ENCODE measurements at places on chromosomes 7 and 10. TPM values are rescaled to one million over a fixed set of nuclear protein-coding genes. Genes with fewer than 3 reads are reported as not detected.

The SCD gene
- total RNA-seq, result 90.1 TPM

The BAIAP2L1 gene
- total RNA-seq, result 70.9 TPM

The FGFBP3 gene
- total RNA-seq, result 2.3 TPM

The PLCE1 gene
- 57.6 TPM for total RNA-seq

The IL15RA gene
- 15.4 TPM for total RNA-seq

The CUBN gene
- total RNA-seq, result 0.37 TPM

- no peak for DNase-seq
These were observed 14.9 kb upstream of the SP4 start for GRCh38 chr7:21412957-21413356.

DNA sequence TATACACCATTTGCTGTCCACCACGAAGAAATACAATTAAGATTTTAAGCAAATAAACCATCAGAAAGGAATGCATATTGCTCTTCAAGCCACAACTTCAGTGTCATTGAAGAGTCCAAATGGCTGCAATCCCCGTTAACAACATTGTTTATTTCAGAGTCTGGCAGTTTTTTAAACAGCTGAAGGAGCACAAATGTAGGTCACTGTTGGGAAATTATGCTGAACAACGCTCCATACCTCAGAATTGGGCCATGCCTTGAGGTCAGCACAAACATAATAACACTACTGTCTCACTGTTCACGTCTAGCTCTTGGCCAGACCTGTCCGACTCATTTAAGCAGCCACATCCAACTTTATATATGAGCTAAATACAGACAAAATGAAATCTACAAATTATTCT lies 453.9 kb upstream of the GHITM start:
- no peak for DNase-seq

GRCh38 chr10:128007056-128007455 lies 100.2 kb downstream of the PTPRE start:
- DNase-seq, result no peak

GRCh38 chr7:150515248-150516147 lies 826 bp downstream of the GIMAP7 start:
- no peak for DNase-seq

DNA sequence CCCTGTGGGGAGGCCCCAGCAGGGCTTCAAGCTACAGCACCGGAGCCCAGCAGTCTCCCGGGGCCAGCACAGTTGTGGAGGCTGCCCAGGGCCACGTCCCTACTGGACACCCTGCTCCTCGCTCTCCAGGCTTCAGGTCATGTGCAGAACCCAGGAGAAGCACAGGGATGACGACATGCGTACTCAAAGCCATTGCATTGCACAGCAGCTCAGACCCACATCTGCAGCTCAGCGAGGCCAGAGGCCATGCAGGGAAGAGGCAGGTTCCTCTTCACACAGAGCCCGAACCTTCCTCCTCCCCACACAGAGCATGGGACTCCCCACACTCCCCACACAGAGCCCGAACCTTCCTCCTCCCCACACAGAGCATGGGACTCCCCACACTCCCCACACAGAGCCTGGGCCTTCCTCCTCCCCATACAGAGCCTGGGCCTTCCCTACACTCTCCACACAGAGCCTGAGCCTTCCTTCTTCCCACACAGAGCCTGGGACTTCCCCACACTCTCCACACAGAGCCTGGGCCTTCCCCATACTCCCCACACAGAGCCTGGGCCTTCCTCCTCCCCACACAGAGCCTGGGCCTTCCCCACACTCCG lies 12.3 kb downstream of the CFAP46 start:
- no peak for DNase-seq

GRCh38 chr10:94125856-94126255 lies 132.1 kb downstream of the PLCE1 start:
- no peak for DNase-seq

GRCh38 chr7:100887516-100888290 lies 1.8 kb downstream of the UFSP1 start:
- peak; percentile 77 for DNase-seq

DNA sequence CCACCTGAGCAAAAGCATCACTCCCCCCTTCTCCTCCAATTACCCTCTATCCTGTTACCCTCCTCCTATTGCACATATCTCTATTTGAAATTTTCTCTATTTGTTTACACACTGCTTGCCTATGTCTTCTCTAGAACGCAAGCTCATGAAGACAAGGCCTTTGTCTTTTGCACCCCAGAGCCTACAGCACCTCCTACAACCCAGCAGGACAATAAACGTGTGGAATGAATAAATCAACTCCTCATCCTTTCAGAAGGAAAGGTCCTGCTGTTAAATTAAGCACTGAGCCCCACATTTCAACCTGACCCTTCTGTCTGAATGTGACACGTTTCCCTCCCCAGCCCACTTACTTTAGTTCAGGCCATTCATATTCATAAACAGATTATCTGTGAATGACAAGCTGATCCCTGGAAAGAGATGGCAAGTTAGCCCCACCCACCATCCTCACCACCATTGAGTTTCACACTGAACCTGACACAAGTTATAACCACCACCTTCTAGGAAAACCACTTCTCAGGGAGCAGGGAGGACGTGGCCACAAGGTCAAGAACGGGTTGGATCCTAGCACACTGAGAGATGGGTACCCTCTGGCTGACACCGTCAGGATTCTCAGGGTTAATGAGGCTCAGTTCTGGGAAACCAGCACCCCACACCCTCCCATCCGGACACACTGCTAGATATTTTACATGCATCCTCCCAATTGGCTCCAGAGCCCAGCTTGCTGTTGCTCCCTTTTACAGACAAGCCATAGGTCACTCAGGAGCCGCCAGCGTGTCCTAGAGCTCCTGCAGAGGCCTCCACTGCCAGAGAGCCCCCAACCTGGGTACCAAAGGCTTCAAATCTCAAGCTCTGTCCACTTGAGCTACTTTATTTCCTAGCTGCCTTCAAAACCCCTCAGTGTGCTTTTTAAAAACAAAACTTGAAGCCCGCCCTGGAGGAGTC lies 934 bp downstream of the PRTFDC1 start:
- peak; percentile 50 for DNase-seq

GRCh38 chr7:119935418-119936025 lies 337.5 kb upstream of the KCND2 start:
- DNase-seq, result no peak

GRCh38 chr7:74284781-74285259 lies 4.4 kb upstream of the CLIP2 start:
- peak; percentile 81 for DNase-seq

DNA sequence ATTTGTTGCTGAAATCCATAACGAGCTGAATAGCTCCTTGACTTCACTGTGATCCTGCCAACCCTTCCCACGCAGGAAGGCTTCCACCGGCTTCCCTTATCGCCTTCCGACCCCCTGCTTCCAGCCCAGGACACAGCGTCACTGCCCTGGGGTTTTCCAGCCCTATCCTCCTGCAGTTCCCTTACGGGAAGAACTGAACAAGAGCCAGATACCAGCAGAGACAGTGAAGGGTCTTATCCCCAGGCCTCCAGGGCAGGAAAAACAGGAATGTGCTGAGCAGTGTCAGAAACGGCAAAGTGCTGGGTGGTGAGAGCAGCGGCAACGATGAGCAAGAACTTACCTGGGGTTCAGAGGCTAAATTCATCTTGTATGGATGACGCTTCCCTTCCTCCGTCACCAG lies 22.4 kb downstream of the PDLIM1 start:
- DNase-seq, result no peak

DNA sequence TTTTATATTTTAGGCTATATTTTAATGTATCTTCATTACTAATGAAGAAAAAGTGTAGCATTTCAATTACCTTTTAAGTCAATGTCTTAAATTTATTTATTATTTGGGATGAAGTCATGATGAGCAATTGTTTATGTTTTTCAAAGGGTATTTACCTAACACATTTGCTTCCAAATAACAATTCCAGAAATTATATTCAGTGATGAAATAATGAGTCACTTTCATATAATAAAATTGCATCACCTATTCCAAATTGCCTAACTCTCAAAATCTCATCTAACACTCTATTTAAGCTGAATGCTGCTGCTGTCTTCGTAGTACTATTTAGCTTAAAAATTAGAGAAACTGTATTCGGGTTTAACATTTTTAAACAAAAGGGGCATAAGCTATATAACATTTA lies 97.7 kb downstream of the PRKG1 start:
- no peak for DNase-seq

DNA sequence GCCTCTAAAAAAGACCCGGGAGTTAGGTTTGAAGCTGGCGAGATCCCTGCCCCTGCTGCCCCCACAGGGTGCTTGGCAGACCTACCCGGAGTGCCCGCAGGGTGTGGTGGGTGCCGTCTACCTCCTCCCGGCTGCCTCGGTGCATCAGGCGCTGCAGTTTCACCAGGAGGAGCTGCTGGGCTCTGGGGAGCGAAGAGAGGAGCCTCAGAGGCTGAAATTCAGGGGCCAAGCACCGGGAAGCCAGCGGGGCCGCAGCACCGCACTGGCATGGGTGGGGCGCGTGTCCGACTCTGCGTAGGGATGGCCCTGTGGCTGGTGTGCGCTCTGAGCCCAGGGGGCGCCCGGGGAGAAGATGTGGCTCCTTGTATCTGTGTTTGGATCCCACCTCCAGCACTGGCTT lies 74.3 kb upstream of the GNA12 start:
- DNase-seq, result no peak

DNA sequence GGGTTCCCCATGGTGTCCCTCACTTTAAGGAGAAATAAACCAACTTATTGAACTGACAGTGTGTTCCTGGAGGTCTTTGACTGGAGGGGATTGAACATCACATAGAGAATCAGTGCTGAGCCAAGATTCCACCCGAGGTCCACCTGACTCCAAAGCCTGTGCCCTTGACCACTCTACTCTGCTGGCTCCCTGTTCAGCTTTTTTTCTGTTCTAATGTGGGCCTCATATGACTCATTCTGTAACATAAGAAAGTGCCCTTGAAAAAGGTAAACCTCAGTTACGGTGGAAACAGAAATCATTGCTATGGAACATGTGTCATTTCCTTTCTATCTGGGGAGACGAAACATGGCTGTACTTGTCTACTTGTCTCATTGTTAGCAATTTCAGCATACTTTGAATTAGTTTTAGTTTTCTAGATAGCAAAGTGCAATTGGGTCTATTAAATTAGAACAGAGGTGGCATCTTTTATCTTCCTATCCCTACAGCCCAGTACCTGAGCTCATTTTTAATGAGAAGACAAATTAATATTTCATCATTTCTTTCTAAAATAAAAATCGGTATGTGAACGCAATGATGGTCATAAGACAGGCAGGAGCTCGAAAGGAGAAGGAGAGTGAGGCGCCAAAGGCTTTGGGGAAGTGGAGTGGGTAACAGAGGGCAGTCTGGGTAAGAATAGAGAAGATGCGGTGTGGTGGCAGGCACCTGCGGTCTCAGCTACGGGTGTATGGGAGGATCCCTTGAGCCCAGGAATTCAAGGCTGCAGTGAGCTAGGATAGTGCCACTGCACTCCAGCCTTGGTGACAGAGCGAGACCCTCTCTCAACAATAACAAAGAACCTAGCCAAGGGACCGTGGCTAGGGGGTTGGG lies 1.5 kb downstream of the GSDME start:
- DNase-seq, result no peak

GRCh38 chr7:107312418-107312817 lies 143.6 kb downstream of the HBP1 start:
- no peak for DNase-seq

Data from left colon (tissue), 2 donors.